Kidney tubule cell (primary cell): ENCODE measurements at places on chromosomes 5 and 9.

DNA sequence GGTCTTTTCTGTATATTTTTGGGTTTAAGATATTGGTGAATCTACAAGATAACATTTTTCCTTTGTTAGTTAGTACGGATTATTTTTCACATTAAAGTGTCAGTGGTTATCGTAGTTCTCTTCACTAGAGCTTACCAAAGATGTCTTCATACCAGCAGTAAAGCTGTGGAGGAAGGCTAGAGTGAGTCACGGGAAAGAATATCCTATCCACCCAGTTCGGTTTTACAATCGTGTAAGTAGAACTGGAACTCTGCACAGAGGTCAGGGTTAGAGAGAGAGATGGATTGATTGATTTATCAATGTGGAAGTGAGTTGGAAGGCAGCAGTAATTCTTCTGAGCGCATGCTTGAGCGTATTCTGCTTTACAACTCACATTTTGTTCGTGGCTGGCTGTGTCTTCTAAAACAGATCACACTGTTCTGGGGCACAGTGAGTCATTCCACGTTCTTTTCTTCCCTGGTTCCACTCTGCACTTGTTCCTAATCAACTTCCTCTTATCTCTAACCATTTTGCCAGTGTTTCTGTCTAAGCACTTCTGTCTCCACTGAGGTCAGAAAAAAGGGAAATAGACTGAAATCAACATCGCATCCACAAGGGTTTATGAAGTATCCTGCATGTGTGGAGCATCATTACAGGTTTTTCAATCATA, 86.5 kb upstream of the ARRDC3 start:
- peak; percentile 4 for DNase-seq

DNA sequence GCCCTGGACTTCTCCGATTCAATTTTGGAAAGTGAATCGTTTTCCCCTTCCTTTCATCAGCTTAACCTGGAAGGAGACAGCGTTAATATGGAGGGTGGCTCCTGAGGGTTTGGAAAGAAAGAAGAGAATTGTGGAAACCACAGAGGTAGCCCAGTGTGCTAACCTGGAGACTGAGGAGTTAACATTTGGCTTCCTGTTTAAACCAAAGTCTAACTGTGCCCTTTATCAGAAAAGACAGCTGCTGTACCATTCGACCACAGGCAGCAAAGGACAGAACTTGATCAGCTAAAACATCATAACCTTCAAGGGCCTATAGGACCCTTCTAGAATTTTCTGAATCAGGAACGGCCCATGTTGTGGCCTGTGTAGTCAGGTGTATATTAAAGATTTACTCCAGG, 735 bp downstream of the IDNK start:
- DNase-seq: no peak

DNA sequence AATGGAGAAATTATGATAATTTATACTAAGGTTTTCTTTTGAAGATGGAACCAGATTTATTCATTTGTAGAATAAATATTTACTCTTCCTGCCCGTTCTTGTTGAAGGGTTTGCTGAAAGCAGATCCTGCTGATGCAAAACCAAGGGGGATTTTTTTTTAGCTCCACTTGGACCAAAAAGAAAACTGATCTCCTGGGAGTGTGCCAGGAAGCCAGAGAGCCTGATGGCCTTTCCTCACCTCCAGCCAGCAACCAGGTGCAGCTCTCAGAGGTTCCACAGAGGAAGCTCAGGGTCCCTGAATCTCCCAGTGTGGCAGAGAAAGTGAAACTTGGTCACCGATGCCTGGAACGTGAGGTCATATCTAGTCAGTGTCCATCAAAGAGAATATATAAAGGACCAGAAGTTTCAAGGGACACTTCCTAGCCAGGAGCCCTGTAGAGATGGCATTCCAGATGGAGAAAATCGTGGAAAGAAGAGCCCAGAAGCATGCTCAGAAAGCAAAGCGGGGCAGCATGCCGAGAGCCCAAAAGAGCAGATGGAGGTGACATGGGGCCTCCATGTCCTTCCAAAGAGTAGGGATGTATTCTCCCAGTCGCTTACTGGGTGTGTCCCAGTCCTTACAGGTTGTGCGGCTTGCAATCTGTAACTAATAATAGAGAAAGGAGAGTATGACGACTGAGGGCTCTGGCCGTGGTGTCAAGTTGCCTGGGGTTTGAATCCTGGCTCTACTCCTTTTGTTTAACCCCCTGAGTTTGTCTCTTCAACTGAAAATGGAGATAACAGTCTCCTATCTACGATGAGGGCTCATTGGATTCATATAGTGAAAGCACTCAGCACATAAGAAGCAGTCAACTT, 12.2 kb downstream of the AFAP1L1 start:
- DNase-seq: no peak

- DNase-seq: no peak
Measured at GRCh38 chr9:27595733-27596132, 22.5 kb upstream of the C9orf72 start.

DNA sequence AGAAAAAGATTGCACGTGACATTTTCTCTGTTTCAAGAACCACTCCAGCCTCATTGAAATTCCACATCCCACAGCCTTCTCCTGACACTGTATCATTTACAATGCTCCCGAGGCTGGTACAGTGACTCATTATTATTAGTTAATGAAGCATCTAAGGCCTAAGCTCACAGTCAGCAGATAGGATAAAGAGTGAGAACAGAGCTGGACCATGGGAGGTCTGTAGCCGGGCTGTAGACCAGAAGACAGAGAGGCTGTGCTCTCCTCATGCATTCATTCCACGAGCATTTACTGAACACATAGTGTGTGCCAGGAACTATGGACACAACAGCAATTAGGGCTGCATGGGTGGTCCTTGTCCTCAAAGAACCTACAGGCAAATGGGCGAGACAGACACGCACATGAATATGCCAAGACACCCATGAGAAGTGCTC, 47.3 kb upstream of the GALNT10 start:
- DNase-seq: peak; percentile 48

DNA sequence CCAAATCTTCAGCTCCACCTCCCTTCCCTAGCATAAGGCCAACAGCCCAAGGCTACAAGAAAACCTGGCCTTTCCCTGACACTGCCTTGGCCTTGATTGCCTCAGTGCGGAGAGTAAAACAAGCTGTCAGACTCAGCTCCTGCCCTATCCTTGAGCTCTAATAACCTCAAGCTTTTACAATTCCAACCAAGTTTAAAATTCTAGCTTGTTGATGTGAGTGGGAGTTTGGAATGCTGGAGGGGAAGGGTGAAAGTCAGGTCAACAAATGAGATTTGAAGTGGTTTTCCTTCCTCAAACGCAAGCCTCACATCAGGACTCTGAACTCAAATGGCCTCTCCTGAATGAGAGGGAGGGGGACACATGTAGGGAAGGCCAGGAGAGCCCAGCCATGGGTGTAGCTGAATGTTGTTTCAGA, 197.0 kb upstream of the VLDLR start:
- DNase-seq: no peak

DNA sequence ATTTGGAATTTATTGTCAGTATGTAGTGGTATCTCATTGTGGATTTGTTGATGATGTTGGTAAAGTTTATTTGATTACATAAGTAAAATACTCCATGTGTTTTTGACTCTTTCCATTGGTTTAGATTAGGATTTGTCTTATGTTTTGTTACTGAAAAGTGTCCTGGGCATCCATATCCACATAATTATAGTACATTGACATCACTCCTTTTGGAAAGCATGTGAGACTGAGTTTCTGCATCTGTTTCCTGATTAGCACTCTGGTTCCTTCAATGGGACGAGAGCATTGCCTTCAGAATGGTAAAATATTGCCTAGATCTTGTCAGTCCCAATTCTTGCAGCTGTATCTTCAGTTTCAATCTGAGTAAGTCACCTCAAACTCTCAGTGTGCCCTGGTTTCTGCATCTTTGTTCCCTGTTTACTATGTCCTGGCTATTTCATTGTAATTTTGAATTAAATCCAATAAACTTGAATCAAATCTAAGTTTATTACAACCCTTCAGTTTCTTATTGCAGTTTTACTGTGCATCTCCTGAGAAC, 128.1 kb downstream of the FBXO38 start:
- no peak for DNase-seq

DNA sequence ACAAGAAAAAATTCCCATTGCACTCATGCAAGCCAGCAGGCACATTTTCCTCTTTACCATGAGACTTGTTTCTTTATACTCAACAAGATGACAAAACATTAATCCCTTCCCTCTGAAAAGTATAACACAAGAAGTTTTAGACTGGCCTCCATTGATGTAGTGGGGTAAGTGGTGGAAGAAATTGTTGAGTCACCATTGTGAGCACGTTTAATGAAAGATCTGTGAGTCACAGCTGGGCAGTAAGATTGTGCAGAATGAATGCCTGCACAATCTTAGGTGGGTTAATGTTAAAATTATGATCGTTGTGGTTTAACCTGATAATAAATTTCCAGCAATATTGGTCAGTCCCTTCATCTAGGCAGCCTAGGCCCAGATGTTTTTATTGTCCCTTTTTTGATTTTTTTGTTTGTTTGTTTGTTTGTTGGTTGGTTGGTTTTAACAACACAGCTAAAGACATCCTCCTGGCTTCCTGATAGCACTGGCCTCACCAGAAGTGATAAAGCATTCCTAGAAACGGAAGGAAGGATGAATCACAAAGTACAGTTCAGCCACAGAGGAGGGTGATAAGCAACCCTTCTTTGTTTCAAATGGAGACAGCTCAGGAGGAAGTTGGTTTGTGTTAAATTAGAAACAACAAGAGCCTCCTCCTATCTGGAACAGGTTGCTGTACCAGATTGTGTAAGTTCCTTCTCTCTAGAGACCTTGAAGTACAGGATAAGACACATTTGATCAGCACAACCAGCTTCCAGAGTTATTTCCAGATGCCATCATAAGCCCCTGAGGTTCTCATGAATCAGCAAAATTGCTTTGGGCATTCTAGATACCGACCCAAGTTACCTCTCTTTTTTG, 40.3 kb downstream of the SLC24A2 start:
- DNase-seq: peak; percentile 58

DNA sequence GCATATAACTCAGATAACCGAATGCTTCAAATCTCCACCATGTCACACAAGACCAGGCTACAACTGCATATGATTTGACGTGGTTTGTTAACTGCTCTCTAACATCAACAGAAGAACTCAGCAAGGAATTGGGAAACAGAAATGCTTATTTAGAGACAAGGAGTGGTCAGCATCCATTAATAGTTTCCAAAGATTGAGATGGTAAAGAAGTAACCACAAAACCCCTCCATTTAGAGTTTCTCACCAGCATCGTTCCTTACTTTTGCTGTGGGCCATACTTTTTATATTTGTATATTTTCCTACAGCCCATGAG, 25.2 kb downstream of the DPYSL3 start:
- DNase-seq: no peak

- no peak for DNase-seq
Measured at GRCh38 chr9:3517377-3518048, 8.3 kb downstream of the RFX3 start.

GRCh38 chr5:95424526-95424925, 33.4 kb downstream of the FAM81B start:
- no peak for DNase-seq

- no peak for DNase-seq
Measured at GRCh38 chr9:117044241-117044640, 357.1 kb downstream of the TRIM32 start.
